ENCODE measurements at places on chromosomes 1 and 21.

DNA sequence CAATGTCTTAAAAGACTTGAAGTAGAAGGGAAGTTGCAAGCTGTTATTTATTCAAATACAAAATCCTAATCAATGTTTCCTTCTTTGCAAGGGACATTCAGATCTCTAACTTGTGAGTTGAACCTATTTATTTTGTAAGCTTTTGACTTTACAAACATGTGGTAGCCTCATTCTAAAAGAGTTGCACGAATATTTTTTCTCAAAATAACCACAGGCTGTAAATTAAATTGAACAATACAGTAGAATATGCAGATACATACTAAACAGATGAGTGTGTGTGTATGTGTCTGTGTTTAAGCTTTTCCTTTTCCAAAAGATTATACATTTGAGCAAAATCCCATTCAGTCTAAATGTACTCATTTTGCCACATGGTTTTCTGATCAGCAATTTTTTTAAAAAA, 4.8 kb upstream of the DYNLT5 start:
- no peak for DNase-seq

- DNase-seq: no peak
Observed at GRCh38 chr1:23111600-23112535, 56.8 kb downstream of the LUZP1 start.

DNA sequence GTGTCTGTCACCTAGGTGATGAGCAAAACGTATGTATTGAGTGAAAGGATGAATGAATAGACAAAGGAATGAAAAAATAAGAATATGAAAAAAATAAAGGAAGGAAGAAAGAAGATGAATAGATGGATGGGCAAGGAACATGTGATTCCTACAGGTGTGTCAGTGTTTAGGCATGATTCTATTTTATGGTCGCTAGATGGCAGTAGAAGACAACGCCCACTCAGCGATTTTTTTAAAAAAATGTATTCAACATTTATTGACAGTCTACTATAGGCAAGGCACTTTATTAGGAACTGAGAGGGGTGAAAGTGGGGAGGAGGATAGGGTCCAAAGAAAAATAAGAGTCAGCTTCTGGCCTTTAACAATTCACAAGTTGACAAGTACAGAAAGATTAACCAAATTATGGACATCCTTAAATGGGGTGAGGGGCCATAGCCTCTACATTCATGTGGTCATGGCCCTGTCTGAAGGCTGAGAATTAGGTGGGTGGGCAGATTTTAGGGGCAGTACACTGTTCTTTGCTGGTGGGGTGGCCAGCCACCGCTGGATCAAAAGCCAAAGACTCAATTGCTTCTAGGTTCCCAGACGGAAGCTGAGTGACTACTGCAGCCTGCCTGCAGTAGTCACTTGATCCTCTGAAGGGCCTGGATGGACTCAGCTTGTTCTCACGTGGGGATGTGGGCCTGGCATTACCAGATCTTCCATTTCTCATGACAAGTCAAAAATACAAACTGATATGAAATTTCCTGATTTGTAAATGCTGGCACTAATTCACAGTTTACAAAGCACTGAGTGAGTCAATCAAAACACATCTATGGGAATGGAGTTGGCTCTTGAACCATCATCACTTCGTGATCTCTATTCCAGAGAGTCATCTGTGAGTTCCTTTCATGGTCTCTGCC, 83.9 kb downstream of the FASLG start:
- no peak for DNase-seq

DNA sequence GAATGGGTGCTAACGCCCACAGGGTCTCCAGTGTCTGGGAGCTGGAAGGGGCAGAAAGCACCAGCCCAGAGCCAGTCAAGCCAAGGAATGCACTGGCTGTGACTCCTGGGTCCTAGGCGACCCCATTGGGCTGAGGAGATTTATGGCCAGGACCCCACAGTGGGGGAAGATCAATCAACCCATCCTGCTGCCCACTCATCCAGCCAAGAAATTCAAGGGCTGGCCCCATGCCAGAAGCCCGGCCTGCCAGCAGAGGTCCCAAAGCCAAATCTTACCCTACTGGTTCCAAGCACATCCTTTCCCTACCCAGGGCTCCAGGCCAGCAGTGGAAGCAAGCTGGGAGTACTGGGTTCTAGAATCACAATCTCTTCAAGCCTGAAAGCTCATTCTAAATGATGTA, 6.8 kb upstream of the PDZK1IP1 start:
- no peak for DNase-seq

Data from T-cell (primary cell).